ENCODE measurements at places on chromosomes 4 and X. TPM values are rescaled to one million over a fixed set of nuclear protein-coding genes. Genes with fewer than 3 reads are reported as not detected.

GRCh38 chr4:150495550-150495949 lies 86.4 kb upstream of the MAB21L2 start:
- no peak for DNase-seq

- no peak for DNase-seq
Observed at GRCh38 chrX:105821471-105822121, 743 bp upstream of the NRK start.

GRCh38 chr4:30868111-30868895 lies 148.1 kb downstream of the PCDH7 start:
- no peak for DNase-seq

- DNase-seq, result no peak
Observed at GRCh38 chr4:105139646-105140045, 7.0 kb upstream of the TET2 start.

- DNase-seq, result no peak
Observed at GRCh38 chrX:56795309-56795868, 66.3 kb downstream of the NBDY start.

DNA sequence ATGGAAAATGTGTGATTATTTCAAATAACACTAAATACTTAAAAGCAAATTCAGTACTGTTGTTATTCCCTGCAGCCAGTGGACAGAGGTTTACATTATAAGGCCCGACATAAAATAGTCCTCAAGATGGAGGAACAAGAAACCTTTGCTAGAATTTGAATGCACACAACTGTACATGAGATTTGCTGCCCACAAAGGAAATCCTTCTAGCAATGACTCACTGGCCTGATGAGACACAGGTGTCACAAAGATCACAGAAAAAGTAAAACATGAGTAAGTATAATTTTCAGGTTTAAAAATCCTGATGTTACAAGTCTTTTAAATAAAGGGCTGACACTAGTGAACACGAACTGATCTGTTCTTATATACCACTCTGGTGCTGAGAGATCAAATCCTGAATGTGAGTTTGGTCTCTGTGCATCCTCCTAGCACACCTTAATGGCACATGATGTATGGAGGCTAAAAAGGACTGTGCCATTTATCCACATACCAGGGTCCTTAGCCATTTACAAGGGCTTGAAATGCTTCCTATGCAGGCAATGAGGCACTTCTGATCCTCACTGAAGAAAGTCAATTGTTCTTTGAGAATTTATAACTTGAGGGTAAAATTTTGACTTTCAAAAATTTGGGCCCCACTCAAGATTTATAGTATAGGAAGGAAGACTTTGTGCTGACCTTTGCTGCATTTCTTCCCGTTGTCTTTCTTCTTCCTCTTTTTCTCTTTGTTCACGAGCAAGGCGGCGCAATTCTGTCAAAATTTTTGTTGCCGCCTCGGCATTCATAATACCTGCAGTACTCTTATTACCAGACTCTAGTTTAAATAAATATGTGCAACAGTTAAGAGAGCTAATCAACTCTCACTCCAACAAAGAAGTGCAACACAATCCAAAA lies 23.0 kb downstream of the MAP7D3 start:
- DNase-seq, result no peak

GRCh38 chr4:168585168-168586091 lies 88.6 kb downstream of the PALLD start:
- DNase-seq, result peak; percentile 54

DNA sequence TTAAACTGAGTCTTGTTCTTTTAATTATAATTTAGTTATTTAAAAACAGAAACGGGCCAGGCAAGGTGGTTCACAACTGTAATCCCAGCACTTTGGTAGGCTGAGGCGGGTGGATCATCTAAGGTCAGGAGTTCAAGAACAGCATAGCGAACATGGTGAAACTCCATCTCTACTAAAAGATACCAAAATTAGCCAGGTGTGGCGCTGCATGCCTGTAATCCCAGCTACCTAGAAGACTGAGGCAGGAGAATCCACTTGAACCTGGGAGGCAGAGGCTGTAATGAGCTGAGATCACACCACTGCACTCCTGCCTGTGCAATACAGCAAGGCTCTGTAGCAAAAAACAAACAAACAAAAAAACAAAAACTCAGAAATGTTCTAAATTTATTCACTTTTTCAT lies 852.9 kb downstream of the TECRL start:
- no peak for DNase-seq

Gene NPNT
- total RNA-seq, result 4.4 TPM

All from Caki2 (cell line).